ENCODE measurements at places on chromosomes 11 and 22. TPM values are rescaled to one million over a fixed set of nuclear protein-coding genes. Genes with fewer than 3 reads are reported as not detected.

PGR gene
- under 0.01 TPM for total RNA-seq

TMEM86A gene
- 0.83 TPM for total RNA-seq

RFPL1 gene
- not detected for total RNA-seq

RFPL3 gene
- total RNA-seq, result not detected

CLDN5 gene
- 0.28 TPM for total RNA-seq

NEFH gene
- total RNA-seq, result 0.09 TPM

MLC1 gene
- total RNA-seq, result 0.65 TPM

SLC17A6 gene
- total RNA-seq, result not detected

P2RY6 gene
- 0.18 TPM for total RNA-seq

OR56A1 gene
- total RNA-seq, result not detected

ARSA gene
- total RNA-seq, result 16.4 TPM

RIMBP3C gene
- 0.14 TPM for total RNA-seq

FGF3 gene
- not detected for total RNA-seq

OR52H1 gene
- 0.43 TPM for total RNA-seq

TIMM10B gene
- total RNA-seq, result 38.2 TPM

OR10D3 gene
- not detected for total RNA-seq

CRYBA4 gene
- total RNA-seq, result not detected

CDON gene
- 16.9 TPM for total RNA-seq

ARHGAP42 gene
- total RNA-seq, result 10.5 TPM

SMIM38 gene
- 0.28 TPM for total RNA-seq

FOLR3 gene
- 0.14 TPM for total RNA-seq

HIC2 gene
- 2.7 TPM for total RNA-seq

GPR83 gene
- under 0.01 TPM for total RNA-seq

TMEM41B gene
- total RNA-seq, result 65.0 TPM

CABP4 gene
- total RNA-seq, result not detected

MGAT3 gene
- total RNA-seq, result under 0.01 TPM

MCHR1 gene
- total RNA-seq, result 1.00 TPM

RAPSN gene
- total RNA-seq, result 0.18 TPM

SCUBE1 gene
- total RNA-seq, result 5.0 TPM

SHISA8 gene
- not detected for total RNA-seq

DUSP8 gene
- total RNA-seq, result under 0.01 TPM

WBP2NL gene
- 0.46 TPM for total RNA-seq

IL18 gene
- total RNA-seq, result 5.8 TPM

SLC22A25 gene
- not detected for total RNA-seq

ANKK1 gene
- total RNA-seq, result under 0.01 TPM
